ENCODE measurements at places on chromosomes 11 and 22.
A peak's percentile ranks its signal among the peaks of the same experiment; 100 is the strongest.

GRCh38 chr22:17707526-17707925 lies 66.7 kb downstream of the BID start:
- DNase-seq = no peak
- H3K27ac ChIP-seq = no peak overlapping the region
- no peak overlapping the region for H3K4me3 ChIP-seq
- peaks cover 13% of the 10 kb centered on the region for H3K4me1 ChIP-seq
- H3K27me3 ChIP-seq = no peaks in the 10 kb centered on the region

GRCh38 chr22:46613606-46614021 lies 6.6 kb upstream of the GRAMD4 start:
- H3K4me1 ChIP-seq = peaks cover 50% of the 10 kb centered on the region
- H3K27me3 ChIP-seq = no peaks in the 10 kb centered on the region
- no peak overlapping the region for H3K27ac ChIP-seq

- H3K4me1 ChIP-seq = peaks cover 27% of the 10 kb centered on the region
- DNase-seq = no peak
- H3K27ac ChIP-seq = peak overlapping the region; percentile 81
- H3K36me3 ChIP-seq = peaks cover 81% of the 10 kb centered on the region
- peak overlapping the region; percentile 82 for H3K4me3 ChIP-seq
Measured at GRCh38 chr11:94544646-94545263, 1.0 kb downstream of the FUT4 start.

- H3K27me3 ChIP-seq = no peaks in the 10 kb centered on the region
- no peak overlapping the region for H3K4me3 ChIP-seq
Measured at GRCh38 chr22:37498289-37498909, 12.2 kb upstream of the MFNG start.

GRCh38 chr11:72150882-72151281 lies 15.4 kb downstream of the FOLR3 start:
- no peak for DNase-seq
- no peak overlapping the region for H3K27ac ChIP-seq
- H3K27me3 ChIP-seq = peaks cover 7% of the 10 kb centered on the region
- H3K4me1 ChIP-seq = no peaks in the 10 kb centered on the region
- no peak overlapping the region for H3K4me3 ChIP-seq
- no peaks in the 10 kb centered on the region for H3K36me3 ChIP-seq

- H3K4me1 ChIP-seq = no peaks in the 10 kb centered on the region
- no peak overlapping the region for H3K4me3 ChIP-seq
- H3K27me3 ChIP-seq = no peaks in the 10 kb centered on the region
- no peak for DNase-seq
Measured at GRCh38 chr11:131999084-131999483, 628.7 kb downstream of the NTM start.

DNA sequence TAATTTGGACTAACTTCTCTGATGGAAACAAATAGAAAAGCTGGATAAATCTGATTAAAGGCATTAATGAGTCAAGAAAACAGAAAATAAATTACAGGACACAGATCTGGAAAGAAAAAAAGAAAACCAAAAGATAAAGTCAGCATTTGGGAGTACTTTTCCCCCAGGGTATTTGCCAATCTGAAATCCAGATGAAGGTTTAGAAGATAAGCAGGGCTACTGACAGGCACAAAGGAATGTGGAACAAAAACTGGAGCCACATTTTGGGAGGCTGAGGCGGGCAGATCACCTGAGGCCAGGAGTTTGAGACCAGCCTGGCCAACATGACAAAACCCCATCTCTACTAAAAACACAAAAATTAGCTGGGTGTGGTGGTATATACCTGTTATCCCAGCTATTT lies 57.2 kb downstream of the SBF2 start:
- no peak overlapping the region for H3K4me3 ChIP-seq
- H3K27me3 ChIP-seq = no peaks in the 10 kb centered on the region
- H3K36me3 ChIP-seq = no peaks in the 10 kb centered on the region
- no peak for DNase-seq
- no peak overlapping the region for H3K27ac ChIP-seq

DNA sequence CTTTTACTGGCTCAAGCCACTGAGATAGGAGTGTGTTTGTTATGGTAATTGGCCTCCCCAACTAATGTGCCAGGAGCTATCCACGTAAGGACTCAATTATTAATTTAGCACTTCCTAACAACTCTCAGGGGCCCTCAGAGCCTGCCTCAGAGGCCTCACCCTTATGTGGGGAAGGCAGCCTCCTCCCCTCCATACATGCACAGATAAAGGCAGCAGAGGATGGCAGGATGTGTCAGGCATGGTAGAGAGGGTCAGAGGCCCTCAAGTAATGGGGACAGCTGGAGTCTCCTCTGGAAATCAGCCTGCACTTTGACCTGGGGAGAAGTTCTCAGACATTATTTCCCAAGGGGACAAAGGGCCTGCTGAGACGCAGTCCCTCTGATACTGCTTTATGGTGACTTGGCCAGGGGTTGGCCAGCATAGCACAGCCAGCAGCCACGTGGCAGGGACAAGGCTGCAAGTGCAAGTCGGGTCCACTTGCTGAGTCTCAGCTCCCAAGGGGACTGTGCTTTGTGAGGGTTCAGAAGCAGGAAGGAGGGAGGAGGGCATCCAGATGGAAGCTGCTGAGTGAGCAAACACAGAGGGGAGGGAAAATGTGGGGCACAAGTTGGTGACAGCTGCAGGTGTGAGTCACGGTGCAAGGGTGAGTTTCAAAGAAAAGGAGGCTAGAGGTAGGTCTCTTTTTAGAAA lies 17.0 kb downstream of the MOGAT2 start:
- H3K4me1 ChIP-seq = peaks cover 8% of the 10 kb centered on the region
- no peak overlapping the region for H3K4me3 ChIP-seq
- H3K27me3 ChIP-seq = peaks cover 37% of the 10 kb centered on the region
- H3K27ac ChIP-seq = no peak overlapping the region
- no peaks in the 10 kb centered on the region for H3K36me3 ChIP-seq
- peak; percentile 24 for DNase-seq

DNA sequence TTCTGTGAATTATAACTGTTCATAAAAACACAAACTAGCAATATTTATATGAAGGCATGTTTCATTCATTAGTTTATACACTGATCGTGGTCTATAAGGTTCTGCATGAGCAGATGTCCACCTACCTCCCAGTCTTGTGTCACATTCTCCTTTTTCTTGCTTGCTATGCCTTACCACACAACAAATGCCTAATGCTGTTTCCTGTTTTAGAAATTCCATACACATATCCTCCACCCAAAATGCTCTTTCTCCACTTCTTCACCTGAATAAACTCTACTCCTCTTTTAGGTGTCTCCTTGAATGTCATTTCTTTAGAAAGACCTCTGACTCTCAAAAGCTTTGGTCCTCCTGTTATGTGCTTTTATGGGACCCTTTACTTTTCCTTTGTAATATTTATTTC lies 88.9 kb downstream of the BDNF start:
- H3K4me1 ChIP-seq = no peaks in the 10 kb centered on the region
- H3K4me3 ChIP-seq = no peak overlapping the region
- no peak overlapping the region for H3K27ac ChIP-seq

- no peak overlapping the region for H3K27ac ChIP-seq
- no peak for DNase-seq
- H3K4me1 ChIP-seq = peaks cover 14% of the 10 kb centered on the region
- no peaks in the 10 kb centered on the region for H3K27me3 ChIP-seq
- no peak overlapping the region for H3K4me3 ChIP-seq
Measured at GRCh38 chr22:43776081-43776670, 35.9 kb downstream of the EFCAB6 start.

- H3K27ac ChIP-seq = no peak within 1 kb of the TSS
- peaks cover 34% of the 10 kb centered on the region for H3K27me3 ChIP-seq
- H3K36me3 ChIP-seq = peaks cover 11% of the 10 kb centered on the region
- H3K4me1 ChIP-seq = peaks cover 17% of the 10 kb centered on the region
Measured at GRCh38 chr11:69013009-69013951, at the start of gene MRGPRF. Gene MRGPRF (minus strand): TSS chr11:69013246. CDS start chr11:69009901, 3,345 bp downstream.

DNA sequence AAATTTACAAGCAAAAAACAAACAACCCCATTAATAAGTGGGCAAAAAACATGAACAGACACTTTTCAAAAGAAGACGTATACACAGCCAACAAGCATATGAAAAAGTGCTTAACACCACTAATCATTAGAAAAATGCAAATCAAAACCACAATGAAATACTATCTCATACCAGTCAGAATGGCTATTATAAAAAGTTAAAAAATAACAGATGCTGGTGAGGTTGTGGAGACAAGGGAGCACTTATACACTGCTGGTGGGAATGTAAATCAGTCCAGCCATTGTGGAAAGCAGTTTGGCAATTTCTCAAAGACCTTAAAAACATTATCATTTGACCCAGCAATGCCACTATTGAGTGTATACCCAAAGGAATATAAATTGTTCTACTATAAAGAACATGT lies 72.3 kb downstream of the BBOX1 start:
- peaks cover 12% of the 10 kb centered on the region for H3K27me3 ChIP-seq
- no peak for DNase-seq
- no peaks in the 10 kb centered on the region for H3K4me1 ChIP-seq
- H3K4me3 ChIP-seq = no peak overlapping the region
- H3K36me3 ChIP-seq = no peaks in the 10 kb centered on the region
- H3K27ac ChIP-seq = no peak overlapping the region

- no peak for DNase-seq
- H3K4me3 ChIP-seq = no peak overlapping the region
- peaks cover 7% of the 10 kb centered on the region for H3K4me1 ChIP-seq
- no peaks in the 10 kb centered on the region for H3K27me3 ChIP-seq
Measured at GRCh38 chr11:75557666-75558494, 4.2 kb upstream of the SERPINH1 start.

DNA sequence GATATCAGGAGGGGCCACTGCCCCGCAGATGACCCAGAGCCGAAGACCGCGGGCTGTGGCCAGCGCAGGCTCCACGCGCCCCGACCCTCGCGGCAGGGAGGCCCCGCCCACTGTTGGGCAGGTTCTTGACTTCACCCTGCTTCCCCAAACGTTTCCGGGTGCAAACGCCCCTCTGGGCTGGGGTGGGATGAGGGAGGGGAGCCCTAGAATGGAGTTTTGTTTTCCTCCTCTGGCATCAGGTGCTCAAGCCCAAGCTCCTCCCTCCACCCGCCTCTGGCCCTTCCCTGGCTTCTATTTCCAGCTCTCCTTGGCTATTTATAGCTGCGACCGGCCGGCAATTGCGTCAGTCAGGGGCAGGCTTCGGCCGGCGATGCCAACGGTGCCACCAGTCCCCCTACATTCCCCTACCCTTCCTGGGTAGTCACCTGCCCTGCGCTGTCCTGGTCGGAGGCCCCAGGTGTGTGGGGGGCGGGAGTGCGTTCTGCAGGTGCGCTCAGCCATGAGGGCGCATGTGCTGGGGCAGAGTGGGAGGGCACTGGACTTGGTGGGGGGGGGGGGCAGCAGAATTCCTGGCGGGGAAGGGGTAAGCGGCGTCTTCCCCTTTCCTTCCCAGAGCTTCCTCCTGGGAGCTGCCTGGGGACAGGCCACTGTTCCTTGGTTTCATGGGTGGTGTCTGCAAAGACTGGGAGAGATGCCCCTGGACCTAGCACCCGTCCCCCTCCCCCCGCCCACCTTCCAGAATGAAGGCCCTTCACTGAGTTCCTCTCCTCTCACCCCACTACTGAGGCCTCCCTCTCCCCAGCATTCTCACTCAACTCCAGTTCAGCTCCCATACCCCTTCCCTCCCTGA lies 23.6 kb downstream of the DUSP8 start:
- peak overlapping the region; percentile 62 for H3K4me3 ChIP-seq
- peak; percentile 78 for DNase-seq
- peaks cover 11% of the 10 kb centered on the region for H3K36me3 ChIP-seq
- peaks cover 45% of the 10 kb centered on the region for H3K27me3 ChIP-seq
- peaks cover under 1% of the 10 kb centered on the region for H3K4me1 ChIP-seq
- H3K27ac ChIP-seq = peak overlapping the region; percentile 71

DNA sequence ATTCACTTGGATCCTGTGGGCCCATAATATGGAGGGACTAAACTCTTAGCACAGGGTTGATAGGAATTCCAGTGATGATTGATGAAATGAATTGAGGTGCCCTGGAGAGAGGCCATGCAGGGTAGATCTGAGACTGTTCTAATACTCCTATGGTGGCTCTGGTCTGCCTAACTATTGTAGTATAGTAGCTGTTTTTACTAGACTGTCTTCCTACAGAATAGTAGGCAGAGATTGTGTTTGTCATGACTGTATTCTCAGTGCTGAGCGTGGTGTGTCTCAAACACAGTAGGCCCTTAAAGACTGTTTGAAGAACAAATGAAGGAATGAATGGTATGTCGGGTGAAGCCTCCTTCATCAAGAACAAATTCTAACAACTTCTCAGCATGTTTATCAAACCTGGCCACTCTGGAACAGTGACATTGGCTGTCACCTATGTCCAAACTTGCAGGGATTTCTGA lies 107.0 kb upstream of the SESN3 start:
- DNase-seq = no peak
- no peaks in the 10 kb centered on the region for H3K36me3 ChIP-seq
- no peaks in the 10 kb centered on the region for H3K4me1 ChIP-seq
- H3K27me3 ChIP-seq = no peaks in the 10 kb centered on the region
- H3K4me3 ChIP-seq = no peak overlapping the region

DNA sequence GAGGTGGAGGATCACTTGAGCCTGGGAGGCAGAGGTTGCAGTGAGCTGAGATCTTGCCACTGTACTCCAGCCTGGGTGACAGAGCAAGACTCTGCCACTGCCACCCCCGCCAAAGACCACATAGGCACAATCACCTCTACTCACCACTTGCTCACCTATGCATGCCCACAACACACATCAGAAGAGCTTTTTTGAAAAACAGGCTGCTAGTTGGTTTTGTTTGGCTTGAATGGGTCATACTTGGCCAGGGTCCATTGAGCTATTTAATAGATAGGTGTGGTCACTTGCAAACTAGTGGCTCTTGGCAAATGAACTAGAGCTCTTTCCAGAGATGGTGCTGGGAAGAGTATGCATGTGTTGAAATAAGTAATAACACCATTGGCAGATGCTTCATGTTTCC lies 80.1 kb downstream of the EMSY start:
- no peak overlapping the region for H3K27ac ChIP-seq
- H3K4me3 ChIP-seq = no peak overlapping the region
- peaks cover 10% of the 10 kb centered on the region for H3K4me1 ChIP-seq
- H3K36me3 ChIP-seq = peaks cover 8% of the 10 kb centered on the region
- DNase-seq = peak; percentile 39

DNA sequence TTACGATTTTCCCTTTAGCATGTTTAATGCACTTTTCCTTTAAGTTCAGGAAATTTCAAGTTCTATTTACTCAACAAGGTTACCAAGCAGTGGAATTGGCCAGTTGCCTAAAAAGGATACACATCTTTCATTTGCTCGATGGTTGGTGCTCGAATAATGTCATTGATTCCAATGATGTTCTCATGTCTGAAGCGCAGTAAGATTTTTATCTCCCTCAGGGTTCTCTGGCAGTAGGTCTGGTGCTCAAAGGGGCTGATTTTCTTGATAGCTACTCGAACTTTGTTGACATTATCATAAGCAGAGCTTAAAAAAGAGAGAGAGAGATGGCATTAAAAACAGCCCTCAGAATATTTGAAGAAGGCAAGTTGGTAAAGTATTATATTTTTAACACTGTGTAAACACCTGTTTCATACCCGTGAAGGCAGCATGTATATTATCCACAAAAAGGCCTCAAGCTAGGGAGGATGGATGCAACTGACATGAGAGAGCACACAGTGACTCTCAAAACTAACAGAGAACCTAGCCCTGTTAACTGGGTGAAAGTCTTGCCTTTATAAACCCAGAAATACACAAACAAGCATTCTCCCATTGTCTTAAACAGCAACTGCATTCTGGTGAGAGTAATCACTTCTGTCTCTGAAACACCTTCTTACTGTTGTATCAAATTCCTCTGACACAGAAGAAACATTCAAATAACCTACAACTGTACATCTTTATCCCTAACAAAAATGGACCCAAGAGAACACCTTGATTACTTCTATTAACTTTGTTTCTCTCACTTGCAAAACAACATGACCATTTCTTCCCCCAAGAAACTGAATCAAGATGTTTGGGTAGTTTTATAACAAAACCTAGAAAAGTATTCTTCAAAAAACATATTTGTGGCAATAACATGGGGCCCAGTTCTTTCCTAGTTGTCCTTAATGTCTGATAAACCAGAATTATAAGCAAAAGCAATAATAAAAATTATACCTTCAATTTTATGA lies 59.6 kb downstream of the MAPK1 start:
- no peak for DNase-seq
- no peak overlapping the region for H3K27ac ChIP-seq
- peaks cover 6% of the 10 kb centered on the region for H3K36me3 ChIP-seq
- H3K4me3 ChIP-seq = no peak overlapping the region
- H3K4me1 ChIP-seq = peaks cover 4% of the 10 kb centered on the region
- no peaks in the 10 kb centered on the region for H3K27me3 ChIP-seq
